ENCODE measurements at places on chromosomes 12 and 14.
A peak's percentile ranks its signal among the peaks of the same experiment; 100 is the strongest.

GRCh38 chr14:21647380-21647779, 6.3 kb upstream of the OR4E2 start:
- DNase-seq = no peak

DNA sequence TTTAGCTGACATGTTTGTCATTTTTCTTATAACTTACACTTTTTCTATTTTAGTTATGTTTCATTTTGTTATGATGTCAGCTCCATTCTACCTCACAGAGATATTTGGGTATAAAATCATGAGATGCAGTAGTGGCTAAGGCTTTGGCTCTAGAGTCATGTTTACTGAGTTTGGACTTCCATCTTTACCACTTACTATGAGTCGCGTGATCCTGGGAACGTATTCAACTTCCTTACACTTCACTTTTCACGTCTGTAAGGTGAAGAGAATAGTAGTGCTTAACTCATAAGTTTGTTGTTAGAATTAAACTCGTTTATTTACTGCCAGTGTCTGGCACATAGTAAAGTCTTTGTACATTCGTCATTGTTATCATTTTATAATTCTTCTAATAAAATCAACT, 126.3 kb downstream of the ERC1 start:
- no peak for DNase-seq

DNA sequence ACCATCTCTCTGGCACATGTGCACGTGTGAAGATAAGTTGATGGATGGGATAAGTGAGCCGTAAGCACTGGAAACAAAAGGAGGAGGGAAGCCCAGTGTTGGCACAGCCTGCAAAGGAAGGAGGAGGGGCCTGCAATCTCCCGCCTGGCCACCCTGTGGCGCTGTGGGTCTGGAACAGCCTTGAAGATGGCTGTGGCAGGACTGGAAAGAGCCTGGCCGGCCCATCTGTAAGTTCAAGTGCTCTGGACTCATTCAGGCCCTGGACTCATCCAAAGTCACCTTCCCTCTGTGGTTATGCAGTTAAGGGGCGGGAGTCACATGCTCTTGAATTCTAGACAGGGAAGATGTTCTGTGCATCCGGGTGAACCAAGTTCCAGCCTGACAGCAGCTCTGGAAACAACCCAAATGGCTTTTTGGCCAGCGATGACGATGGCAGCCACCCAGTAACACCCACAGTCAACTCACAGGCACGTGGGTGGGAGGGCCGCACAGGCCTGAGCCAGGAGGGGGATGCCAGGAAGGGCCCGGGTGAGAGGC, 50.4 kb downstream of the CHGA start:
- peak; percentile 83 for DNase-seq

- no peak for DNase-seq
These were observed 12.2 kb downstream of the RPH3A start for GRCh38 chr12:112803620-112804282.

- peak; percentile 90 for DNase-seq
These were observed 164.7 kb downstream of the SSPN start for GRCh38 chr12:26360062-26360461.

- DNase-seq = peak; percentile 46
These were observed 107.0 kb downstream of the HELB start for GRCh38 chr12:66409195-66409871.

DNA sequence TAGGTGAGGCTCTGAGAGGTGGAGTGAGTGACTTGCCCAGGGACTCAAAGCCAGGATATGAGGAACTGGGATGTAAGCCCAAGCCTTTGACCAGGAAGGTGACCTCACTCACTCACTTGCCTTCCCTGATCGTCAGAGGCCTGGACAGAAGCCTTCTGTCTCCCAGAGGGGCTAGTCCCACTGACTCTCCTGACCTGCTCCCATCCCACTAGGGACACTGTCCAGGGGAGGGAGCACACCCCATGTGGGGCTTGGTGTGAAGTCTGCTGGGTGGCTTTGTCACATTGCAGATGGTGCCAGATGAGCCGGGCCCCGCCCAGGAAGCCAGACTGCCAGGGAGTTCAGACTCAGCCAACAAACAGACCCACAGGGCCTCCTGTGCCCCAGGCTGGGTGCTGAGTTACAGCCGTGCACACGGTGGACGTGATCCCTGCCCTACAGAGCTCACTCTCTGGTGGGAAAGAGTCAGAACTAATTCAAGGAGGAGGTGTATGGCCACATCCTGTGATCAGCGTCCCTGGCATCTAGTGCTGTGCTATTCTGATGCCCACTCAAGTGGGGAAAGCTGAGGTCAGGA, 28.3 kb downstream of the MMAB start:
- no peak for DNase-seq

GRCh38 chr12:125203145-125203765, 138.0 kb downstream of the AACS start:
- DNase-seq = peak; percentile 26

GRCh38 chr12:22103418-22103817, 57.4 kb downstream of the CMAS start:
- DNase-seq = no peak

DNA sequence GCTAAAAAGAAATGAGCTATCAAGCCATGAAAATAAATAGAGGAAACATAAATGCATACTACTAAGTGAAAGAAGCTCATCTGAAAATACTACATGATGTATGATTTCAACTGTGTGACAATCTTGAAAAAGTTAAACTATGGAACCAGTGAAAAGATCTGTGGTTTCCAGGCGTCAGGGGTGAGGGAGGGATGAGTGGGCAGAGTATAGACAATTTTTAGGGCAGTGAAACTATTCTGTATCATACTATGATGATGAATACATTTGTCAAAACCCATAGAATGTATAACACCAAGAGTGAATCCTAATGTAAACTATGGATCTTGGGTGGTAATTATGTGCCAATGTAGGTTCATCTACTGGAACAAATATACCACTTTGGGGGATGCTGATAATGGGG, 21.3 kb downstream of the SPX start:
- no peak for DNase-seq

- DNase-seq = no peak
These were observed 379.8 kb downstream of the VRK1 start for GRCh38 chr14:97177016-97177415.

DNA sequence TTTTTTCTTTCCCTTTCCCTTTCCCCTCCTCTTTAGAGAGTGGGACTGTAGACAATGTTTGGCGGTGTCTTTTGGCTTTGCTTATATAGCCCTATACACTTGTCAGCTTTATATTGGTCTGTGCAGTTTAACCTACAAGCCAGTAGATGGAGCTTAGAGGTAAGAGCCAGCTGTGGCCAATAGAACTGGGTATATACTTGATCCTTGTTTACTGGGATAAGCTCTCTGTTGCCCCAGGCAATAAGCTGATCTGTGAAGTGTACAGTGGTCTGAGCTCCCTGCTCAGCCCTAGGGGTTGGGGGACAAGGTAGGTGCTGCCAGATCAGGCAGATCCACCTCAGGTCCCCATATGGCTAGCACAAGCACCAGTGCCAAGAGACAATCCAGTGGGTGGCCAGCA, 434.1 kb downstream of the NOVA1 start:
- DNase-seq = peak; percentile 66

GRCh38 chr12:123113026-123113425, 37.9 kb downstream of the PITPNM2 start:
- DNase-seq = no peak

- no peak for DNase-seq
These were observed 23.3 kb upstream of the SLC15A5 start for GRCh38 chr12:16300736-16301135.

GRCh38 chr14:89773151-89773550, 181.4 kb downstream of the EFCAB11 start:
- DNase-seq = no peak

DNA sequence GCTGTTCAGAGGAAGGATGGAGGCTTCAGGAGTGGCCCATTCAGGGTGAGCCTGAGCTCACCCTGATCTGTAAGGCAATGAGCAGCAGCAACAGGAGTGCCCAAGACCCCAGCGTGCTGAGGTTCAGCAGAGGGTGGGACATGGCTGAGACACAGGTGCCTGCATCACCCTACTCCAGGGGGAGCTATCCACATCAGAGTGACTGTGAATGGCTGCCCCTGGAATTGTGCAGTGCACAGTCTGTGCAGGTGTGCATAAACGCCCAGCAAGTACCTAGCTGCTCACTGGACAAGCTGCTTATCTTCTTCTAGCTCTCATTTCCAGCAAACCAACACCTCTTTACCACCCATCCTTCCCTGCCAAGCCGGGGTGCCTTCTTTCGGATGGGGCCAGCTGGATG, 140.6 kb upstream of the PRMT8 start:
- DNase-seq = no peak

- DNase-seq = no peak
These were observed 235.2 kb downstream of the SLC41A2 start for GRCh38 chr12:104722601-104723534.

- DNase-seq = no peak
These were observed 868.4 kb downstream of the DIO2 start for GRCh38 chr14:79342942-79343341.

DNA sequence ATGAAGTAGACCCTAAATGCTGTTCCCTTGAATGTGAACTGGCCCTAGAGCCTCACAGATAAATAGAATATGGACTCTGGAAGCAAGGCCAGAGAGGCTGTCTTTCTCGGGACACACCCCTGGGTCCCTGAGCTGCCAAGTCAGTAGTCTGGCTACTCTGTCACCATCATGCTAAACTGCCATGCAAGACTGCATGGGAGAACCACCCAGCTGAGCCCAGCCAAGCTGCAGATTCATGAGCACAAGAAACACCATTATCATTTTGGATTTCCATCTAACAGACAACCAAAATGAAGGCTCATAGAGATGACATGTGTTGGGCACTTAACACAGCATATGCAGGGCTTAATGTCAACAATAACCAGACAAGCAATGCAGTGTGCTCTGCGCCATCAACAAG, 53.3 kb downstream of the CHGA start:
- DNase-seq = no peak

DNA sequence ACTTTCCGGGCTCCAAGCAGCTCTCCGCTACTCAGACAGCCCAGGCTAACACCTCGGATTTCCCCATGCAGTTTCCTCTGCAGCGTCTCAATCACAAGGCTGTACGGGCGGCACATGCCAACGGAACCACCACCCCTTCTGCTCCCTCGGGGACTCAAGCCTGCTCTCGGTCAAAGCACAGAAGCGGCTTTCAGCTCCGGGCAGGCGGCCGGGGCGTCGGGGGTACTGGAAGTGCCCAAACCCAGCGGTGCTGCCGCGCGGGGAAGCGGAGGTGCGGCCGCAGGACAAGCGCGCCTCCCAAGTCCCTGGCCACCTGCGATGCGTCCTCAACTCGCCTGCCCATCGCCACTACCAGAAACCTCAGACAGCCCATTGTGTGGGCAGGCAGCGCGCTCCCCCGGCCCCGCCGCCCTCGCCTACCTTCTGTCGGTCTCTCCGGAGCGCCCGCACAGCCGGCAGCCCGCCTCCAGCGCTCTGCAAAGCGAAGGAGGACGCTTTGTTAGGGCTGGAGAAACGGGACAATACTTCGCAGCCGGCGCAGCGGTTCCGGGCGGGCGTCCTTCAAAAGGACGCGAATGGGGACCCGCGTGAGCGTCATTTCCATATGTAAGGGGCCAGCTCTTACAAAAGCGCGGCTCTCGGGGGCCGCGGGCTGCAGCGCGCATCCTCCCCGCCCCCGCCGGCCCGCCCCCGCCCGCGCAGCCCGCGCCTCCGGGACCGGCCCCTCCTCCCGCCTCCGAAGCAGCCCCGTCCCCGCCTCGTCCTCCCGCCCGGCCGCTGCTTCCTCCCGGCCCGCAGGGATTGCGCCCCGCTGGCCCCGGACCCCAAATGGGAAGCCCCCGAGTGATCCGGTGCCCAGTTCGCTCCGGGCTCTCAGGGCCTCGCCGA, 674 bp downstream of the NIN start:
- peak; percentile 27 for DNase-seq

GRCh38 chr14:104431929-104432541, 147.5 kb upstream of the C14orf180 start:
- DNase-seq = no peak

- DNase-seq = no peak
These were observed 170.1 kb upstream of the AMIGO2 start for GRCh38 chr12:47249719-47250357.

- DNase-seq = no peak
These were observed 480.7 kb downstream of the RPS29 start for GRCh38 chr14:49105512-49105911.

DNA sequence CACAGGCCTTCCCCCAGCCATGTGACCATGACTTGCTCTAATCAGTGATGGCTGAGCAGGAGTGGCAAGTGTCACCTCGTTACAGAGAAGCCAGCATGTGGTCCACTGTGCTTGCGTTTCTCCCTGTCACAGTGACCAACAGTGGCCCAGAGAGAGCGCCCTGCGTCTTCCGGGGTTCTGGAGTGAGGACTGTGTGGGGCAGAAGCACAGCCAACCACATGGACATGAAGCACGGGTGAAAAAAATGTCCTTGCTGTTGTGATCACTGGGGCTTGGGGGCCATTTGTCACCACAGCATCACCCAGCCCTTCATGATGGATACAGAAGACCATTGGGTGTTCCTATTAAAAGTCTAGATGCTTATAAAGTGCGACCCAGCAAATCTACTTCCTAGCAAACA, 174.6 kb upstream of the C14orf180 start:
- no peak for DNase-seq

GRCh38 chr12:20493934-20494333, 125.6 kb downstream of the PDE3A start:
- DNase-seq = no peak

- DNase-seq = no peak
These were observed 1049.2 kb downstream of the AACS start for GRCh38 chr12:126114441-126114840.

DNA sequence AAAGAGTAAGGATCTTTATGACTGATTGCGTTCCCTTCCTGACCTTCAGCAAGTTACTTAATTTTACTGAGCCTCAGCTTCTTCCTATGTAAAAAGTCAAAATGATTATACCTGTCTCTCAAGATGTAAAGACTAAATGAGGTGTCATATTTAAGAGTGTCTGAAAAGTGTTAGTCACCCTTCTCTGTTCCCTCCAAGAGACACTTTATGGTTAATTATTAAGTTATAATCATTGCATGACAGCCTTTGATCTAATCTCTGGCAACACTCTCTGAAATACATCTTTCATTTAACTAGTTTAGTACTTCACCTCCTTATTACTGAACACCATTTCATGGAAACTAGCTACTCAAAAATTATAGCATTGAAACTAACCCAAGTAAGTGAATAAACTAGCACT, 54.8 kb downstream of the BMAL2 start:
- DNase-seq = no peak

GRCh38 chr14:29465095-29465494, 462.6 kb downstream of the PRKD1 start:
- no peak for DNase-seq

DNA sequence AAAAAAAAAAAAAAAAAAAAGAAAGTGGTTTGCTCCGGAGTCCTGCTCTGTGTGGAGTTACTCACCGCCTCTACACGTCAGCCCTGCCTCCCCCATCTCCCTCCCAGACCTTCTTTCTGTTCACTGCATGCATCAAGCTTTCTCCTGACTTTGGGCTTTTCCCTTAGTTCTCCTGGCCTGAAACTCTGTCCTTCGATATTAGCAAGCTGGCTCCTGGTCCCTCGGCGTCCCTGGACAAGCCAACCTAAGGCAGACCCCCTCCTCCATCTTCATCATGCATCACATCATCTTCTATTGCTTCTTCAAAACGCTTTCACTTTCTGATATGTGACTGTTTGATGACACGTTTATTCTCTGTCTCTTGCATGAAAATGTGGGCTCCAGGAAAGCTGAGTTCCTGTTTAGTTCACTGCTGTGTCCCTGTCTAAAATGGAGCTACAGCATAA, 40.6 kb downstream of the SLC15A4 start:
- no peak for DNase-seq
